ENCODE measurements at places on chromosomes 12 and 14.
A peak's percentile ranks its signal among the peaks of the same experiment; 100 is the strongest.

- DNase-seq = peak; percentile 77
Measured at GRCh38 chr14:75198291-75198933, 22.0 kb upstream of the TMED10 start.

- no peak for DNase-seq
Measured at GRCh38 chr12:54879150-54879549, 24.8 kb downstream of the MUCL1 start.

DNA sequence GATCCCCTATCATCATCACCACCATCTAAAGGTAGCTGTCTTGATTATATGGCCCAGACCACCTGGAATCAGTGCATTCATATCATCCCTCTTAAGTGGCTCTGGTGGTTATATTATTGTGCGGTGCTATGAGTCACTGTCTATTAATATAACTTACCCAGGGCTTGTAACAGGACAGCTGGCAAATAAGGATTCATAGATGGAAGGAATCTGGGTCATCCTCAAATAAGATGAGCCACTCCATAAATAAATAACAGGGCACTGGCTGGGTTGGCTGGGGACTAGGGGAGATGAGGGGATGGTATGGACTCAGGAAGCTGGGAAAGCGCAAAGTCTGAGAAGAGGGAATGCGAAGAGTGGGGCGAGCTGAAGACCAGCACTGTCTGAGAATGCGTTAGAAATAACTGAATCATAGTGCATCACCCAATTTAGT is 216.1 kb downstream of the NUAK1 start:
- no peak for DNase-seq

DNA sequence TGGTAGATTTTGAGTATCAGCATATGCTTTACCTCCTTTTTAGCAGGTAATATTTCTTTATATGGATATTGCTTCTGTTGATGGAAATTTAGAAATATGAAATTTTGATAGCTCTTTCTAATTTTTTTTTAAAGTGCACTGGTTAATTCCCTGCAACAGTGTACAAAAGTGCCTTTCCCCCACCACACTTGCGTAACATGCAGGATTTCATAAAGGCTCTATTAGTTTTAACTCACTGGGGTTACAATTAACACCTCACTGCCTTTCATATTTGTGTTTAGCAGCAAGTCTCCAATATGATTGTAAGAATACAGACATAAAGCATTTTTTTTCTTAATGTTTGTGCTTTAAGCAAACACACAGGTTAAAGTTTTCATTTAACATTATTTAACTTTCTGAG is 25.6 kb downstream of the MNAT1 start:
- no peak for DNase-seq

DNA sequence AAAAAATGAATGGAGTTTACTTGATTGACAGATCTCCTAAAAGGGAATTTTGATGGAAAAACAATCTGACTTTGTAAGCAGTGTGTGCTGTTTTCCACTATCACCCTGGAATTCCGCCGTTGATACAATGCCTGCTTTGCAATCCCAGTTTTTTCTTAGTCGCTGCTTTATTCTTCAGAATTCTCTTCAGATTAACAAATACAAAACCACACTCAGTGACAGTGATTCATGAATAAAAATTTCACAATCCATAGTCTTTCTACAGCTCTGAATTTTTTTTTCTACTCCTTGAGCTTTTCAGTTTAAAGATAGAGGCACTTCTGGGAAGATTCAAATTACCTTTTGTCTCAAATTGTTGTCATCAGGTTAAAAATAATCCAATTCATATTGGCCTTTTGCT is 44.6 kb upstream of the KITLG start:
- no peak for DNase-seq

DNA sequence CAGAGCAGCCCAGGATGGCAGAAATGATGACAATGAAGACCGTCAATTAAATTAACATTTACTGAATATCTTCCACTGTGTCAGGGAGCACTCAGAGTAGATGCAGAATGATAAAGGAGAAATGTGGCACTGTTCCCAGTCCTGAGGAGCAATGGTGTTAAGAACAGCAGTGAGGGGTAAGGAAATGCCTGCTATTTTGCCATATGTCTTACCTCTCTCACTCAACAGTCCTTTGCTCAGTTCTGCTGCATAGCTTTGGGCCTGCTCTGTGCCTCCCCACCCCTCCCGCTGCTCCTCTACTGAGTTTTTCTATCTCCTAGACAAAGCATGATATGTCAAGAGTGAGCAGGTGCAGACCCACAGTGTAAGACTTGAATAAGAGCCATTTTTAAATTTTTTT is 318.8 kb downstream of the NAV3 start:
- DNase-seq = no peak

GRCh38 chr14:64196814-64197411 is 97.3 kb downstream of the ESR2 start:
- no peak for DNase-seq

DNA sequence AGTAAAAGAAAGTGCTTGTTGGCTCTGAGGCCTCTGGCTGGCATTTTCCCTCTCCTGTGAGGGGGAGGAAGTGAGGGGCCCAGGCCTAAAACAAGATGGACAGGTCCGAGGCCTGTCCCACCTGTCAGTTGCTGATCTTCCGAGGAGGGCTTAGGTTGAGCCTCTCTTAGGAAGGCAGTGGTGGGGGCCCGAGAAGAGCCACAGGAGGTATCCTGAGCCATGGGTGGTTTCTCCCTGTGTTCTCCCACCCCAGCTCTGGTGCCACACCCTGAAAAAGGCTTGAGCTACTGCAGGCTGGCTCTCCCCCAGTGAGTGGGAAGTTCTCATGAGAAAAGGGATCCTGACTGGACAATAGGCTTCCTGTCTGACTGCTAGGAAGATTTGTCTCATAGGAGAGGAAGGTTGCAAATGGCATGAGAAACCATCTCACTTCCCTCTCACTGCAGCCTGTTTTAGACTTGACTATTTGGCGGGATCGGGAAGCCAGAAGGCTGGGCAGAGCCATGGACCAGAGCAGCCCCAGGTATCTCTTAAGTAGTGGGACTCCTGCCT is 72.1 kb upstream of the SRSF5 start:
- no peak for DNase-seq

GRCh38 chr14:105489542-105490266 is 1.3 kb upstream of the TEDC1 start:
- DNase-seq = peak; percentile 88

- no peak for DNase-seq
Measured at GRCh38 chr12:127174881-127175280, 1092.1 kb upstream of the TMEM132C start.

GRCh38 chr12:109900752-109901580 is 892 bp downstream of the TCHP start:
- DNase-seq = no peak

DNA sequence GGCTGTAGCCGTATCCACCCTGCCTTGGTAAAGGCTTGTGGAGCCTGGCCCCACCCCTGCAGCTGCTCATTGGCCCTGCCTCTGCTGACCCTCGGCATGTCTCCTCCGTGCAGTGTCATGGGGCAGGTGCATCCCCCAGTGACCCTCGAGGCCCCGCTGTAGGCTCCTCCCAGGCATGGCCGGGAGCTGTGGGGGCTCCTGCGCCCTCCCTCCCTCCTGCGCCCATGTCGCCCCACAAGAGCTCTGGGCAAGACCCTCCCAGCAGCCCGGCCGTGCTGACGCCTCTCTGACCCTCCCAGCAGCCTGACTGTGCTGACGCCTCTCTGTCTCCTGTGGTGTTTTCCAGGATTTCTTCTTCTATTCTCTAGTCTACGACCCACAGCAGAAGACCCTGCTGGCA is 20.8 kb upstream of the CRIP2 start:
- no peak for DNase-seq

DNA sequence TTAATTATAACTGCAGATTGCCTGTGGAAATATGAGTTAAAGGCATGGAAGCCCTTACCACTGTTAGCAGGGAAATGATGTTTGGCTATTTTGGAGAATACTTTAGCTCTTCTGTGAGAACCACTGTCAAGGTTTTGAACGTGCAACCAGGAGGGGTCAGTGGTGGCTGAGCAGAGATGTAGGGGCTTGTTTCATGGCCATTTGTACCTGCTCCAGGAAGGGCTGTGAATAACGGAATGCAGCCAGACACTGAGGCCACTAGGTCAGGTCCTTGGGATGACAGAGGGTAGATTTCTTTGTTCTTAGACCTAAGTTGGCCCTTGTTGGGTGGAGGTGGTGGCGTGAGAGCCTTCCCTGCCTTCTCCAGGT is 8.3 kb downstream of the TRAF3 start:
- DNase-seq = no peak
